ENCODE measurements at places on chromosomes 12 and 14.

DNA sequence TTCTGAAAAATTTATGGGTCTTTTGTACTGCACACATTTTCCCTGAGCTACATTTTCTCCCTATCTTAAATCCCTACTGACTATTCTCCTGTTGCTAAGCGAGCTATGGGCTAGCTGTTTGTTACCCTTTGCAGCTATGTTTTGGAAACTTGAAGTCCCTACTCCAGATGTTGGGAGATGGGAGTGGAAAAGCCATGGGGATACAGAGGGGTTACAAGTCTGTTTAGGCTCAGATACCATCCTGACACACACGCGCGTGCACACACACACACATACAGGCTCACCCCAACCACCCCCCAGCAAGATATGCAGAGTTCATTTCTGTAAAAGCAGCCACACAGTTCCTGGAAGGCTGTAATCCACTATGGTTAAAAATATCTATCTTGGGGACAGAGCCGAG is 15.8 kb downstream of the ATP5MC2 start:
- DNase-seq = no peak

- DNase-seq = no peak
Measured at GRCh38 chr14:56487761-56488160, 91.8 kb upstream of the TMEM260 start.

DNA sequence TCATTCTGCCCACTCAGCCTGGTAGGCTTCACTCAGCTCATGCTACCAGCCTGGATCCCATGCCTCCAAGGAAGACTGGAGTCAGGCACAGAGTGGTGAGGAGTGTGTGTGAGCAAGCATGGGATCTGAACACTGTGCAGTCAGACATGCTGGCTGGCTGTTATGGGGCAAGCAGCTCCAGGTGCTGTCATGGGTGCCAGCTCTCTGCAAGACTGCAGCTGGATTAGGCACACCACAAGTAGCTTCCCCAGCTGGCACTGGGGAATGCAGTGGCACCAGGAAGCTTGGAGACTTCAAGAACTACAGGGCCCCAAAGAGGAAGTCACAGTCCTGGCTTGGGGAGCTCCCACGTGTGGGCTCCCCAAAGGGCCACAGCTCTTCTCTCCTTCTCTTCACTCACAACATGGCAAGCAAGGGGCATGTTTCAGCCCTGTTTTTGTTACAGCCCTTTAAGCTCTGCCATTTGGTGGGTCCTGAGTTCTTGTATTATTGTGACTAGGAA is 202.5 kb downstream of the VRK1 start:
- DNase-seq = no peak

DNA sequence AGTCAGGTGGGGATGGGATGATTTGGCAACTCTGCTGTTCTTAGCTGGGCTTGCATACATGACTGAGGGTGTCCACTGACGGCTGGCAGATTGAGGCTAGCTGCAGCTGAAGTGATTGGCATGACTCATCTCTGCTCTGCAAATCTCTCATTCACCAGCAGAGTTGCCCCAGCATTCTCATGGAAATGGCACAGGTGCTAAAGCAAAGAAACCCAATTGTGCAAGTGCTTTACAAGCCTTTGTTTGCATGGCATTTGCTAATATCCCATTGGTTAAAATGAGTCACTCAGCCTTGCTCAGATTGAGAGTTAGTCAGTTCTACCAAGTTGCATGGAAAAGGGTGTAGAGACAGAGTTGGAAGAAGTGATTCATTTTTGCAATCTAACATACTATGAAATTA is 389.7 kb upstream of the FAR2 start:
- no peak for DNase-seq

GRCh38 chr12:103823871-103824270 is 17.2 kb downstream of the NT5DC3 start:
- DNase-seq = no peak

DNA sequence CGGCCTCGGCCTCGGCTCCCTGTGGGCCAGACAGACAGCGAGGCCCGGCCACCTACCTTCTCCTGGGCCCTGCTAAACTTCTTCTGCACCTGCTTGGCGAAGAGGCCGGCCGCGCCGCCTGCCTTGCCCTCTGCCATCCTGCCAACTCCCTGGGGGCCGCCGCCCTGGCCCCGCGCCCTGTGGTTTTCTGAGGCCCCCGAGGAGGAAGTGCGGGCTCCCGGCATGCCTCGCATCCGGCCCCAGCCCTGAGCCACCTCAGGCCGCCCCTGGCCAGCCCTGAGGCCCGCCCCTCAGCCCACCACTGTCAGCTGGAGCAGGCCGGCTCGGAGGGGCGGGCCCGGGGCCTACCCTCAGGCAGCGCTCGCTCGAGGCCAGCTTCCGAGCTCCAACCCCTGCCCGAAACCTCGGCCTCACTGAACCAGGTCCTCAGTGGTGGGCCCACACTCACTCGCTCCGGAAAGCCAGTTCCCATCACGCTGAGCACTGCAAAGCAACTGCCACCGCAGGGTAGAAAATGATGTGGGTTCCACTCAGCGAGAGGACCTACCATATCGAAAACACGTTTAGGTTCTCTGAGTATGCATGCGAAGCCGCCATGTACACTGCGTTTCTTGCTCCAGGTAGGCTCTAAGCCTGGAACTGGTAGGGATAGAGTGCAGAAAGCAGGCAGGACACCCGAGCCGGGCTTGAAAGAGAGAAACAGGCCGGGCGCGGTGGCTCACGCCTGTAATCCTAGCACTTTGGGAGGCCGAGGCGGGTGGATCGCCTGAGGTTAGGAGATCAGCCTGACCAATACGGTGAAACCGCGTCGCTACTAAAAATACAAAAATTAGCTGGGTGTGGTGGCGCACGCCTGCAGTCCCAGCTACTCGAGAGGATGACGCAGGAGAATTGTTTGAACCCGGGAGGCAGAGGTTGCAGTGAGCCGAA is at the start of gene BIN2:
TSS of gene BIN2 (minus strand) at position 209 of the 930 bp plus-strand sequence. CDS start at position 137, 72 bp downstream.
- DNase-seq = peak; percentile 88

DNA sequence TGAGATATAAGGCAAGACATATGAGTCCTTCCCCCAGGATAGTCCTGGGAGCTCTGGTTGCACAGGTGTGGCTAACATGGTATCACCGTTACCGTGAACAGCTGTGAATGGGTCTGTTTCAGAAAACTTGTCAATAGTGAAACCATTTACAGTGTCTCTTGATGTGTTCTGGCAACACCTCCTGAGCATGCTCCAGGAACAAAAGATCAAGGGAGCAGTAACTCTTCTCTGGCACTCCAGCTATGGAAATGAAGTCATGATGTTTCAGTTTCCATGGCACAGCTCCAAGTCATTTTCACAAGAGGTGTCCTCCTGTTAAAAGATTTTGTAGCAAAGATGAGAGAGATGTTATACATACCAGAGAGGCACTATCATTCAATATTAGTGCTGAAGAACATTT is 253.7 kb downstream of the SNAPC1 start:
- DNase-seq = no peak

GRCh38 chr12:113048716-113049127 is 7.8 kb upstream of the DTX1 start:
- peak; percentile 90 for DNase-seq

DNA sequence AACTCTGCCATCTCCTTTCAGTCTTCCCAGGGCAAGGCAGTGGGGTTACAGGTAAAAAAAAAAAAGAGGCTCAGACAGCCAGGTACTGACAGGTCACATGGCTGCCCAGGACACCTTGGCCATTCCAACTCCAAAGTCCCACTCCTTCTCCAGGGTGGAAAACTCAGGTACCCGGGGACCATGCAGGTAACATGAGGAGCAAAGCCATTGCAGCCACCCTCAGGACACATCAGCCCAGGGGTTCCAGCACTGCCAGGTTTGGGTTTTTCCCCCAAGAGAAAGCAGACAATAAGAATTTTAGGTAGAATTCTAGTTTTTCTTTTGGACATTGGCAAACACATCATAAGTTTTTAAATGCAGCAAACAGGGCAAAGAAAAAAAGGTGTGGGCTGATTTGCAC is 15.3 kb downstream of the FAM222A start:
- DNase-seq = no peak

- DNase-seq = no peak
Measured at GRCh38 chr14:61569308-61569707, 126.0 kb upstream of the HIF1A start.

DNA sequence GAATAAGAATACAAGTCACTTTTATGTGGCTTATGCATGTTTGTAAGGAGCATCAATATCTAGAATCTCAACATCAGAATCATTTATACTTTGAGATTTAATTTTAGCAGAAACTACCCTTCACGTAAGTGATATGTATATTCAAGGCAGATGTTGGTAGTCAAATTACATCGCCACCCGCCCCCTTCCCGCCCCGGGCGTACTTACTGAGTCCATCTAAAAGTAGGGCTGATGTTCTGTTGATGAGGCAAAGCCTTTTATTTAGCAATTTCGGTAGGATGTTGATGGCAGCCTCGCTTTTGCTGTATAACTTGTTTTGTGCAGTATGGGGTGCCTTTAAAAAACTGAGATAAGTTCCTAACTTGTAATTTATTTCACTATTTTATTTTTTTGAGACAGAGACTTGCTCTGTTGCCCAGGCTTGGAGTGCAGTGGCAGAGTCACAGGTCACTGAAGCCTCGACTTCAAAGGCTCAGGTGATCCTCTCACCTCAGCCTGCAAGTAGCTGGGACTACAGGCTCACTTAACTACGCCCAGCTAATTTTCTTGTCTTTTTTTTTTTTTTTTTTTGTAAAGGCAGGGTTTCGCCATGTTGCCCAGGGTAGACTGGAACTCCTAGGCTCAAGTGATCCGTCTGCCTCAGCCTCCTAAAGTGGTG is 30.8 kb downstream of the KTN1 start:
- no peak for DNase-seq

DNA sequence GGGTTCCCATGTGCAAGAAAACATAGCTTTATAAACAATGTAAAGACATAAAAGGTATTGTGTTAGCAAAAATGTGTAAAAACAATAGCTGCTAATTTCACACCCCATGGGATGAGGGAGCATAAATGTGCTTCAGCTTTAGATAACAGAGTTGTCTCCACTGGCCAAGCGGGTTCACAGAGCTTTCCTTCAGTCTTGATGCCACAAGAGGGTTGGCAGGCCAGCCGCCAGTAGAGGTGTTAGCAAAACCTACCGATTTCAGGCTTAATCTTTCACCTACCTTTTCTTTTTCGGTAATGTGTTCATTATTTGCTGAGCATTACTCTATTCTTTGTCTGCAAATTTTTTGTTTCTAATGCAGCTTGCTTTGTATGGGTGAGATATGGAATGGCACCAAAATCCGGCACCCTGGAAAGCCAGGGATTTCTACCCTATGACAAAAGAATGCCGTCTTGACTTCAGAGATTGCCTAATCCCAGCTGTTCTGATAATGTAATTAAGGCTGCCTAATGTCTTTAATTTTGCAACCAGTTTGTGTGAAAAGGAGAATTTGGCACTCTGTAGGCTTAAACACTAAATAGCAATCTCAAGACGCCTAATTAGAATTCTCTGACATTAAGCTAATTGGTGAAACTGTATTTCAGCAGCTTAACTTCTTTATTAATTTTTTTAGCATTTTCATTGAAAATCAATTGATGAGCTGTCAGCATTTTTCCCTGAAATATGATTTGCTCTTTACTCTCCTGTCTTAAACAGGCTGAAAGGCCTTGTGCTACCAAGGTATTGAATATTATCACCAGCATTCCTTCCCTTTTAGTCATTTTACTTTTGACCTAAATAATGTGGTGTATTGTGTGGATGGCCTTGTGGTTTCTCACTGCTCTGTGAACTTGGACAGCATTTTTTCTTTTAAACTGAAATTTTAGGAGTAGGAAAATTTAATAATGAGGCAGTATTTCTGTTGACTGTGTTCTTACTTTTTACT is 60.7 kb downstream of the POLR3B start:
- no peak for DNase-seq

GRCh38 chr12:77968021-77968420 is 137.3 kb downstream of the NAV3 start:
- DNase-seq = no peak

DNA sequence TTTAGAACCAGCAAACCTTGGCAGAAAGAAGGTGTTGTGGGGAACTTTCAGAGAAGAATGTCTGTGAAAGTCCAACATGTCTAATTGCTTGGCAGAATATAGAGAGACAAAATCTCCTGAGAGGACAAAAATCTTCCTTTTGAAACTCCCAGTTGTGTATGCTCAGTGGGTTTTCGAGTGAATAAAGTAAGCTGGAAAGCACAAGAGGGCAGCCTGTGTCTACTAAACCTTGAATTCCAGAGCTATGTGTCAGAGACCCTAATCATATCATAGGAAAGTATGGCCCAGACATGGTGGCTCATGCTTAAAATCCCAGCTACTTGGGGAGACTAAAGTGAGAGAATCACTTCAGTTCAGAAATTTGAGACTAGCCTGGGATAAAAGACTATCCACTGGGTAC is 661.2 kb downstream of the SLC16A7 start:
- no peak for DNase-seq

GRCh38 chr14:104981699-104982541 is 3.7 kb upstream of the CLBA1 start:
- no peak for DNase-seq

DNA sequence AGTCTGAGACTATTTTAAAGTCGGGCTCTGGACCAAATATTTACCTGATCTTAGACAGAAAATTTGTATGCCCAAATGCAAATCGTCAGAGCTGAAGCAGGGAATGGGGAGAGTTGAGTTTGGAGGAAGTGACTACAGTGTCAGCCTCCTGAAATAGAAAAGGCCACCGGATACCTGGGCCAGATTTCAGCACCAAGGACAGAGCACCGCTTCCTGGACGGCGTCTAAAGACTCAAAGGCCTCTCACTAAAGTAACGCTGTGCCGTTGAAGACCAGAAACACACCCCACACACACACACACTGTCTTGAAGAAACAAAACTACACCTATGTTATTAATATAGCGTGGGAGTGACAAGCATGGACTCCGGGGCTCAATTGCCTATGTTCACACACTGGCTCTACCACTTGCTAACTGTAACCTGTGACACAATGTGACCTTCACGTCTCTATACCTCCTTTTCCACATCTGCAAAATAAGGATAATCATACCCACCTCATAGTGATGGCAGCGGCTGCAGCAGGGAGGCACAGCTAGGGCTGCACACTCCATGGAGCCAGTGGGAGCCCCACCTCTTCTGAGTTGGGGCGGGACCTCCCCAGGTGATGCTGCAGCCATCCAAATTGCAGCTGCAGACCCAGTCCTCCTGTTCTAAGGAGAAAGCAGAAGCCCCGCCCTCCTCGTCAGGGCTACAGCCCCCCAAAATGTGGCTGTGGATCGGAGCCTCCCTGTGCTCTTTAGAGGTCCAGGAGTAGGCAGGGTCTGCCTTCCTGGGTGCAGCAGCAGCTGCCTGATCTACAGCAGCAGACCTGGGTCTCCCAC is 35.6 kb downstream of the KRT76 start:
- DNase-seq = peak; percentile 89

- no peak for DNase-seq
Measured at GRCh38 chr14:23513818-23514643, 37.5 kb downstream of the ZFHX2 start.
